ENCODE measurements at places on chromosomes 5 and 9.

- DNase-seq, result no peak
These were observed 23.0 kb downstream of the AUH start for GRCh38 chr9:91338681-91339080.

DNA sequence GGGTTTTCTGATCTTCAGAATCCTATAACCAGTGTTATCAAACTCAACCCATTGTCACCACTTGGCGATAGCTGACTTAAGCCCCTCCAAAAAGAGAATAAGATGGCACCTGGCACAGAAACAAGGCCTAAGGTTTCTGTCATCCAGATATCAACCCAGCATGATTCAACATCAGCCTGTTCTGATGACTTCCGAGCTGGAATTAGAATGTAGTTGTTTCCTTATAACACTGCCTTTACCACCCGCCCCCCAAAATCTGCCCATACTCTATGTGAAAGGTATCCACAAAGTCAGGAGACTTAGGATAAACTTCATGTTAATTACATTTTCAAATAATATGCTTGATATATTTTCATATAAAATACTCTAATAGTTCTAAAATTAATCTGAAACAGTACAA, 5.2 kb downstream of the KLF9 start:
- DNase-seq, result no peak

DNA sequence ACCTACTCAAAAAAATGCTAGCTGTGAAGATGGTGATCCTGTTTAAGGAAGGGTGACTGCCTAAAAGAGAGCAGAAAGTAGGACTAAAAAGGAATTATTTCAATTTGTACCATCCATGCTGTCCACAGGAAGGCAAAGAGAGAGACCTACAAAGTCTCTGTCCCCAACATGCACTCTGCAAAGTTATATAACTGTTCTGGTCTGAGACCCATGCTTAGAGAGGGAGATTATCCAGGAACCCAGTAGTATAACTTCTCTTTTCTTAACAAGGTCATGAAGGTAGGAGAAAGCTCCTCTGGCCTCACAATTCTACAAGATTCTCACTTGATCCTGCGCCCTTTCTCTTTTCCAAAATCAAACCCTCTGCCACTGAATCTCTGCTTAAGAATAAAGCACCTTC, 25.8 kb downstream of the SLC22A4 start:
- DNase-seq, result no peak

DNA sequence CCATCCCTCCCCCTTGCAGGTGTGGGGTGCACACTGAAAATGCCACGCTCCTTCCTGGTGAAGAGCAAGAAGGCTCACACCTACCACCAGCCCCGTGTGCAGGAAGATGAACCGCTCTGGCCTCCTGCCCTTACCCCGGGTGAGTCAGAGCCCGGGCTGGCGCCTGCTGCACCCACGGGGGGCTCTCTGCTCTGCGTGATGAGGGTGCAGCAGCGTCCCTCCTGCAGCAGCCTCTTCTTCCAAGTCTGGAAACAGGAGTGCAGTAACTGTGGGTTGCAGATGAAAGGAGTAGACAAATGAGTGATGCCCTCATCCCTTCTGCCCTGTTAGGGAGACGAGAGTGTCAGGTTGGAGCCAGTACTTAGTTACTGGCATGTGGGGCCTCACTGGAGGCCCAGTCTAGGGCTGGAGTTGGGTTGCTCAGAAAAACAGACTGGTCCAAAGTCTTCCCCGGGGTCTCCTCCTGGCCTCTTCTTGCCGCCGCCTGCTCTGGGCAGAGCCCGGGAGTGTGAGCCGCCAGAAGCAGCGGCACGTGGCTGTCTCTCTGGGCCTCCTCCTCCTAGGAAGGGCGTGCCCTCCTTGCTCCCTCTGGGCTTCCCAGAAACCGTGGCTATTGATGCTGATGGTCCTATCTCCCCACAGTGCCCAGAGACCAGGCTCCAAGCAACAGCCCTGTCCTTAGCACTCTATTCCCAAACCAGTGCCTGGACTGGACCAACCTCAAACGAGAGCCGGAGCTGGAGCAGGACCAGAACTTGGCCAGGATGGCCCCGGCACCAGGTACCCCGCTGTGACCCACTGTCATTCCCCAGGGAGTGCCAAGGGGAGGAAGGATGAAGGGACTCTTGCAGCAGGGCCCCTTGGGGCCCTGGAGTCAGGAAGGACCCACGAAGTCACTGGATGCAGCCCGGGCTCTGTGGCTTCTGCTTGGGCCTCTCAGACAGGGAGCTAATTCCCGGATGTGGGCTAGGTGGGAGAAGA, 8.4 kb downstream of the GFI1B start:
- no peak for DNase-seq

DNA sequence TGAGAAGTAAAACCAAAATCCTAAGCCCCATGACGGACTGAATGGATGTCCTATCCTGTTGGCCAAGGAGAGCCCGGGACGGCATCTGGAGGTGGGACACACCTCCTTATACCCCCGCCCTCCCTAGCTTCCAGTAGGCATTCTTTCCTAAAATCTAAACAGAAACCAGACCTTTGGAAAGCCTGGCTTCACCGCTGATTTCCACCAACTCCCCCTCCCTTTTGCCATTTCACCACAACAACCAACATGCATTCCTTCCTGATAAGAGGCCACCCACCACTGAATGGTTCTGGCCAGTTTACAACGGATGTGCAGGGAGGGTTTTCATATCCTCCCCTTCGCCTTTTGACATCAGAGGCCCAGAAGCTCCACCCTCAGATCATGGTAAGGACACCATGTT, 9.2 kb upstream of the RARS1 start:
- no peak for DNase-seq

DNA sequence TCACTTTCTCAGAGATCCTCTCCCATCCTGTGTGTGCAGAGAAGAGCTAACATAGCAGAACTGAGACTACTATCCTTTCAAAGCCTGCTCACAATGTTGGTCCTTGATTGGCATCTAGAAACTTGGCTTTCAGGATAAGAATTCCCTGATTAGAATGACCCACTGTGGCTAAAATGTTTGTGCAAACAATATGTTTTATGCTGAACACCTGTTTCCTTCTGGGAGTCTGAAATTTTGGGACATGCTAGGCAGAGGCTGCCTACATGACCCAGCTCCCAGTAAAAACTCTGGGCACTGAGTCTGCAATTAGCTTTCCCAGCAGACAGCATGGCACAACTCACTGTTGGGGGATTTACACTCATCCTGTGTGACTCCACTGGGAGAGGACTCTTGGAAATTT, 78.9 kb downstream of the CFAP95 start:
- no peak for DNase-seq

DNA sequence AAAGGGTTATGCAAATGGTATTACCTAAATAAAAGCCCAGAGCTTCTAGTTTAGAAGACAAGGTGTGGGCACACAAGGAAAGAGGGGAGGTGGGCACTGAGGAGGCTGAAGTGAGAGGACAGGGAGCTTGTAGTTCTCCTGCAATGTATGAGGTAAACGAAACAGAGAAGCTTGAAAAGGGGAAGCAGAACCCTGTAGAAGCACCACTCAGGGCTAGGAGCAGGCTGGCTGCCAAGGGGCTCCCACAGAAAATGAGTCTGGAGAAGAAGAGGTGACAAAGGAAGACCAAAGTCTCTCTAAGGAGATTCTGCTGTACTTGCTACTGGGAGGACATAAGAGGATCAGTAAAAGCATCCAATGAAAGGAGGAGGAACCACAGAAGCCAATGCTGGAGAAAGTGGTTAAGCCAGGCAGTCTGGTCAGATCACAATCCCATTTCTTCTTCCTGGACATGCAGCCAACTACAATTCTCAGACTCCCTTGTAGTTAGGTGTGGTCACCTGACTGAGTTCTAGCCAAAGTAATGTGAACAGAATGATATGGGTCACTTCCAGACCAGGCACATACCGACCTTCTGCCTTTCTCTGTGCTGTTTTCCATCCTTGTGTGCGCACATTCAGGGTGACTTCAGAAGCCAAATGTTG, 174.5 kb upstream of the MAP3K1 start:
- no peak for DNase-seq
